GM23338 (cell line): ENCODE measurements at places on chromosomes 11 and 22. TPM values are rescaled to one million over a fixed set of nuclear protein-coding genes. Genes with fewer than 3 reads are reported as not detected.

TRPC6 gene
- total RNA-seq: 0.47 and 4.4 TPM in 2 replicates

TIMM8B gene
- 52.4 and 53.9 TPM in 2 replicates for total RNA-seq

DRD4 gene
- 0.27 and 1.0 TPM in 2 replicates for total RNA-seq

CDHR5 gene
- not detected in 2 replicates for total RNA-seq

AIFM3 gene
- total RNA-seq: 0.45 and 1.7 TPM in 2 replicates

DNA sequence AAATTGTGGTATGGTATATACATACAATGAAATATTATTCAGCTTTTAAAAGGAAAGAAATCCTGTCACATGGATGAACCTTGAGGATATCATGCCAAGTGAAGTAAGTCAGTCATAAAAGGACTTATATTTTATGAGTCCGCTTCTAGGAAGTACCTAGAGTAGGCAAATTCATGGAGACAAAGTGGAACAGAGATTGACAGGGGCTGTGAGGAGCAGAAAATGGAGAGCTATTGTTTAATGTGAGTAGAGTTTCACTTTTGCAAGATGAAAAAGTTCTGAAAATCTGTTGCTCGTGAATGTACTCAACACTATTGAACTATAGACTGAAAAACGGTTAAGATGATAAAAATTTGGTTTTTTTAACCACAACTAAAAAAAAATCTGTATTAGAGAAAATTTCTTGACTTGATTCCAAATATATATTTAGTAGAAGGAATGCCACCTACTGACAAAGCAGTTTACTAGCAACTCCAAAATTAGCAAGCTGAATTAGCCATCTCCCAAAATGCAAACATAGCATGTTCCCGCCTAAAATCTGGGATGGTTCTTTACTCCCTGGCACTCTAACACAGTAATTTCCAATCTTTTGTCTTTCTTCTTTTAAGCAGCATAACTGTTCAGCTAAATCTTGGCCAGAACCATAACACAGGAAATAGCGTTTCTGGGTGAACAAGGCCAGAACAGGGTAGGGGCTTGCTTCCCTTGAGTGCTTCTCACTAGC lies 1.5 kb downstream of the UFD1 start:
- 0 out of 2 replicates have a peak, but pooled peaks cover 7% of the 10 kb centered on the region for H3K36me3 ChIP-seq
- no peak for DNase-seq
- H3K4me1 ChIP-seq: peaks cover 13% of the 10 kb centered on the region
- no peaks in the 10 kb centered on the region for H3K27me3 ChIP-seq
- peak overlapping the region; percentile 55 for H3K4me3 ChIP-seq
- H3K27ac ChIP-seq: no peak overlapping the region

- no peak overlapping the region for H3K4me3 ChIP-seq
- no peaks in the 10 kb centered on the region for H3K4me1 ChIP-seq
- DNase-seq: no peak
- H3K27ac ChIP-seq: no peak overlapping the region
- no peaks in the 10 kb centered on the region for H3K27me3 ChIP-seq
- no peaks in the 10 kb centered on the region for H3K36me3 ChIP-seq
These were observed 1450.3 kb downstream of the TBC1D22A start for GRCh38 chr22:48212727-48213126.

- no peaks in the 10 kb centered on the region for H3K27me3 ChIP-seq
- DNase-seq: no peak
- no peaks in the 10 kb centered on the region for H3K4me1 ChIP-seq
- H3K27ac ChIP-seq: no peak overlapping the region
These were observed 394.3 kb downstream of the TMEM135 start for GRCh38 chr11:87432022-87432421.

DNA sequence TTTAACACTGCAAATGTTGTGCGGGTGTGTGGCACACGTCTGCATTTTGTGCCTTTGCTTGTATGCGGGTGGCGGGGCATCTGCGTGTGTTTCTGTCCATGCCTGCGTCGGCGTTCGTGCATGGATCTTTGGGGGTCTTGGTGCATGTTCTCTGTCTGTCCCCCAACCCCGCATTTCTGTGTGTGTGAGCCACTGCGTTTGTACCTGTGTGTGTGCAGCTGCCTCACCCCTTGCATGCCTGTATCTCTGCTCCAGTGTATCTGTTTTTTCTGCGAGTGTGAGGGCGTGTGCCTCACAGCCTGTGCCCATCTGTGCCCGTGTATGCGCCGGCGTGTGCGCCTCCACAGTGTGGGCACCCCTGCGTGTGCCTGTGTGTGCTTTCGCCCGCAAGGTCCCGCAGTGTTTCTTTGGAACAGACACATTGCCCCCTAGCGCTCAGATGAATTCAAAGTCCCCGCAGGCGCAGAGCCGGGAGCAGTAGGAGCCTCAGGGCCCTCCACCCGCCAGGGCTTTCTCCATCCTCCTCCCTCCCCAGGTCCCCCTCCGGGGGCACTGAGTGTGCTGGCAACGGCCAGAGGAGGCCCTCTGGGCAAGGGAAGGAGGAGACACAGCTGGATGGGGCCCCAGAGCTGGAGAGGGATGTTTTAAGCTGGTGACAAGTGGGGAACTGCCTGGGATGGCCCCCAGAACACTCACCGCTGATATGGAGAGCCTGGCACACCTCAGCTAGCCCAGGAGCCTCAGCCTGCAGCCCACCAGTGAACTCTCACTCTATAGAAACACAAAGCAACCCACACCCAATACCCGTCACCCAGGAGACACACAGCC lies 3.1 kb upstream of the MN1 start:
- no peaks in the 10 kb centered on the region; the same call in 1 of the 2 replicates for H3K36me3 ChIP-seq
- no peak overlapping the region for H3K27ac ChIP-seq
- peak overlapping the region; percentile 49 for H3K4me3 ChIP-seq
- peaks cover 28% of the 10 kb centered on the region for H3K4me1 ChIP-seq
